ENCODE measurements at places on chromosomes 5 and 9.
A peak's percentile ranks its signal among the peaks of the same experiment; 100 is the strongest.

DNA sequence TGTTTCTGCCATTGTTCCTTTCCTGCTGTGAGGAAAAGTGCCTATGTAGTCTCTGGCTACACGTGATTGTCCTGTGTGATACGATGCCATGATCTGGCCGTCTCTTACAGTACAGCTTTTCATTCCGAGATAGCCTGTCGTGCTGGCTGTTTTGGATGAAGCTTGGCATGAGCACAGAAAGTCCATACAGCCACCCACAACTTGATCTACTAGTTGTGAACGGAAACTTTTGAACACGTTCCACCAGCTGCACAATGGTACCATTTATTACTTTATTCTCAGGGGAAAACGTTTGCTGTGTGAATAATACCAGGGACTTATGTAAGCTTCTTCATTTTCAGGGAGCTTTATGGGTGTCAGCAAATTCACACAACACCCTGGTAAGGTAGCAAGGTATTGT is 217.6 kb upstream of the ANKRD55 start:
- no peak for DNase-seq

- DNase-seq = no peak
These were observed 66.6 kb downstream of the RGS3 start for GRCh38 chr9:113530022-113530635.

GRCh38 chr5:151338734-151339133 is 8.6 kb downstream of the SLC36A2 start:
- DNase-seq = no peak

- DNase-seq = no peak
These were observed 4.3 kb downstream of the NPR2 start for GRCh38 chr9:35795695-35796094.

DNA sequence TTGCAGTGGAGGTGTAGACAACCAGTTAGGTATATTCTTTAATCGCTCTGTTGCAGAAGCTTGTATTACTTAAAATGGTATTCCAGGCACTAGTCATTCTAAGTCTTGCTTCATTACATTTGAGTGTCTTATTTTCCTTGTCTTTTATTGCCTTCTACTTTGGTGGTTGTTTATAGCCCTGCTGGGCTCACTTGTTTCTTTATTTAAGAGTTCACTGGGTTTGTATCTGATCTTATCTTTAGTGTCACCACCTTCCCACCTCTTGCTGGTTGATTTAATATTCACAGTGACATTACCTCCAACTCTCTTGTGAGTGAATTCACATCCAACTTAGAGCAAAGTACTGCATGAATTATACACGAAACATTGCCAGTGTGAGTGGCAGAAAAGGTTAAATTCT is 83.6 kb upstream of the BNC2 start:
- no peak for DNase-seq

GRCh38 chr9:13439685-13440476 is 160.4 kb upstream of the MPDZ start:
- DNase-seq = no peak

- no peak for DNase-seq
These were observed 129.4 kb downstream of the C9orf50 start for GRCh38 chr9:129491487-129491855.

- DNase-seq = peak; percentile 21
These were observed 427.8 kb downstream of the KDM4C start for GRCh38 chr9:7185612-7186011.

All from MG63 (cell line).